ENCODE measurements at places on chromosomes 3 and 15.

GRCh38 chr3:17990390-17990789 is 248.0 kb upstream of the TBC1D5 start:
- DNase-seq = no peak

- DNase-seq = no peak
Measured at GRCh38 chr3:58356054-58356453, 23.4 kb downstream of the PXK start.

DNA sequence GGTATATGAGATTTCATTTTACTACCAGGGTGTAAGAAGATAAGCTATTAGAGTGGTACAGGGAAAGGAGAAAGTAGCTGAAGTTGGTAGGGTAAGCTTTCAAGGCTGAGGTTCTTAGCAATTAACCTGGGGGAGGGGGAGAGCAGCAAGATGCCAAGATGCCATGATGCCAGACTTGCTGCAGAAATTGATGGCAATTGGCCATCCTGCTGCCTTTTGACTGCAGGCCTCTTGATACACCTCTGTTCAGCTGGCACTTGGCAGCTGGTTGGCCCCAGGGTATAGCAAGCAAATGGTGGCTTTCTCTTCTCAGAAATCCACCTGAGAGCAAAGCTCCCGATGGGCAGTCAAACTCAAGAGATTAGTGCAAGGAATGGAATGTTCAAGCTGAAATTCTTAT is 21.4 kb upstream of the DPH6 start:
- no peak for DNase-seq

GRCh38 chr15:48010316-48010715 is 110.5 kb upstream of the SLC24A5 start:
- no peak for DNase-seq

GRCh38 chr15:69045802-69046201 is 31.3 kb downstream of the NOX5 start:
- DNase-seq = no peak

DNA sequence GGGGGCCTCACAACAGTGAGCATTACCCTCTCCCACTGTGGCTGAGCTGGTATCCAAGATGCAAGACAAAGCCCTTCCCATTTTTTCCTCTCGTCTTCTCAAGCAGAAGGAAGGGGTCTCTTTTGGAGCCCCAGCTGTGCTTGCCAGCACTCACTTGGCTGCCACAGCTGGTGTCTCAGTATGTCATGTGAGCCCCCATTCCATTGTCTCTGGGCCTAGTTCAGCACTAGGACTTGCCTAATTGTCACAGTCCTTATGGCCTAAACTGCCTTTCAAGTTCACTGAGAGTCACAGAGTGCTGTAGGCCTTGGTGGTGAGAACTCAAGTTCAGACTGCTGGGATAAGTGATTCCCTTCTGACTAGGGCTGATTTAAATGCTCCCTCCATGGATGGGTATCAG is 89.8 kb downstream of the ARHGEF26 start:
- no peak for DNase-seq

DNA sequence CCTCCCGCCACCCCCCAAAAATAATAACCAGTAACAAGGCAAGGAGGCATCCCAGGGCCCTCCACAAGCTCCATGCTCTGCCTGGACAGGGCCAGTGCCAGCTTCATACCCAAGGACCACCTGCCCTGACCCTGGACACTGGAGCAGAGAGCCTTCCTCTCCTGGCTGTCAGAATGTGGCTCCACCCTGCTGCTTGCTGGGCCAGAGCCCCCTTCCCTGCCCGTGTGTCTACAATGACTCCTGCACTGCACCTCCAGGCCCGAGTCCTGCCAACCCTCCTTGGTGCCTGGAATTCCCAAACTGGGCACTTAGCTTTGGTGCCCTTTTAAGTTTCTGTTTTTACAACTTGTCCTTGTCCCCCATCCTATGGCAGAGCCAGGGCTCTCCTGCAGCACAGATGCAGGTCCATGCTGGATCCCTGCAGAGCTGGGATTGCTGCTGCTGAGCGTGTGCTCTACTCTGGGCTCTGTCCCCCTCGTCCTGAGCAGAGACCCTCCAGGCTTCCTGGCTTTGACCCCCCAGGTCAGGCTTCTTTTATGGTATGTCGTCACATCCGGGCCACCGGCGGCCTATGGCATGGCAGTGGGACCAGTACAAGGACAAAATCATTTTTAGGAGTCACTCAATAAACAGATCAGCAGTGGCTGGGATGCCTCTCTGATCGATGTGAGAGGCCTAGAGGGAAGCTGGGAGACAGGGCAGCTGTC is 11.4 kb upstream of the SNRPA1 start:
- DNase-seq = no peak

- no peak for DNase-seq
Measured at GRCh38 chr3:155859859-155860258, 5.6 kb upstream of the SLC33A1 start.

DNA sequence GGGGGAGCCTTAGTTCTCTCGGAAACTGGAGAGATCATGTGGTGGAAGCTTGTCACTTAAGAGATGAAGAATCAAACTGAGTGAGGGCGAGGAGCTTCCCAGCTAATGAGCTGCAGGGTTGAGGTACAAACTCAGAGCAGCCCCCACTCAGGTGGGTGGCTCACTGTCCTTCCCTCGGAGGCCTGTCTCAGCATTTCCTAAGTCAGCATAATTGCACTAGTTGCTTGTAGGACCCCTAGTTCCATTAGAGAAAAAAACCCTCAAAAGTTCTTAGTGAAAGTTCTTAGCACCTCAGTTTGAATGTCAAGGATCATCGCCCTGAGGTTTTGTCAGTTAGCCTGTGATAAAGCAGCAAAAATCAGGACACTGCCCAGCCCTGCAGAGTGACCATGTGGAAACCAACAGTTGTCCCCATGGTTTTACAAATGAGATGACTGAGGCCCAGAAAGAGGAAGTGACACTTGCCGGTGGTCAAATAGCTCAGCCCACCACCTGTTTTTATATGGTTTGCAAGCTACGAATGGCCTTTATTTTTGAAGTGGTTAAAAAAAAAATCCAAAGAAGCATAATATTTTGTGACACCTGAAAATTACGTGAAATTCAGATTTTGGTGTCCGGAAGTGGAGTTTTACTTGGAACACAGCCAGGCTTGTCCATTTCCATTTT is 11.9 kb downstream of the SMAD6 start:
- no peak for DNase-seq

DNA sequence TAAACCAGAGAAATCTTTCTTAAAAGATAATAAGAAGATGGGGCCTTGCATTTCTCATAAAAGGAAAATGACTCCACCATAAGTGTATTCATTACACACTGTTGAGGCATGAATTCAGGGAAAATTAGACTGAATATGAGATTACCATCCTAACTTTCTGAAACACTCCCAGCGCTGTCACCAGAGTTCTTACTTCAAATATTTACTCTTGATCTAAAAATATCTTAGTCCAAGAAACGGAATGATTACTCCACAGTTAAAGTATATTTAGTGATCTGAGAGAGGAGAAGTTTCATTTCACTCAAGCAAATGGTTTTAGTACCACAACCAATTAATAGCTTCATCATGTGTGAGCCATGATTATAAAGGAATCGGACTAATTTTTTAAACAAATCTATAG is 300.3 kb downstream of the ZBTB20 start:
- no peak for DNase-seq

- DNase-seq = peak; percentile 56
Measured at GRCh38 chr3:195906865-195907683, 1.3 kb downstream of the TNK2 start.

DNA sequence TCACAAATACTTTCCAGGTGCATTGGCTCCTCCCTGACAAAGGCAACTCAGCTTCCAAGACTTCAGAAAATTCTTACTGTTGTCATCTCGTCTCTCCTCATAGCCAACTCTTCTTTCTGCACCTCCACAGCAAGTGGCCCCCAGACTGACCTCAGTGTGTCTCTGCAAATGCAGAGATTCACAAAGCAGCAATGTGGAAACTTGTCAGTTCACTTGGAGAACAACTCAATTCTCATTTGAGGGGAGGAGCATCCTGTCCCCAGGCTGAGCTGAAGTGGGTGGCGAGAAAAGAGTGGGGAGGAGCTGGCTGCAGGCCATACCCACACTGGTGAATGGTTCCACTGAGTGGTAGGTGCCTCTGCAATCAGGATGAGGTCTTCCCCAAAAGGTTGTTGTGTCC is 248.7 kb upstream of the IL12A start:
- no peak for DNase-seq

GRCh38 chr15:74964794-74965193 is 8.2 kb upstream of the RPP25 start:
- DNase-seq = no peak

GRCh38 chr3:114660808-114661207 is 367.0 kb downstream of the TIGIT start:
- DNase-seq = no peak

- DNase-seq = peak; percentile 40
Measured at GRCh38 chr3:18424729-18425640, at the start of gene SATB1. SATB1 (minus strand) TSS chr3:18425339; CDS start chr3:18420967, 4,372 bp downstream.

DNA sequence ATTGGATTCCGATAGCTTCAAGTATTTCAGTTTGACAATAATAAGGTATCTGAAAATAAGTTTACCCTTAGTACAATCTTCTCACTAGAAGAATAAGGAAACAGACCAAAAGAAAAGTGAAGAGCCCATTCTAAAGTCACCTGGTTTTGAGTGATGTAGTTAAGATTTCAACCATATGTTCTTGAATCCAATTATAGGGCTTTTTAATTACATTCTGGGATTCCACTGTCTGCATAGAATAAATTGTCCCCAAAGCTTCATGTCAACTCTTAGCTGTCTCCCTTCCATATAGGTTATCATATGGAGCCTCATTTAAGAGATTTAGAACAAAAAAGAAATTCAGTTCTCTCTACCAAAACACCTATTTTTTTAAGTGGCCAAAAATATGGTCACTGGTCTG is 1158.8 kb downstream of the IGSF11 start:
- no peak for DNase-seq

GRCh38 chr15:82810061-82810889 is 847 bp downstream of the WHAMM start:
- DNase-seq = peak; percentile 8

DNA sequence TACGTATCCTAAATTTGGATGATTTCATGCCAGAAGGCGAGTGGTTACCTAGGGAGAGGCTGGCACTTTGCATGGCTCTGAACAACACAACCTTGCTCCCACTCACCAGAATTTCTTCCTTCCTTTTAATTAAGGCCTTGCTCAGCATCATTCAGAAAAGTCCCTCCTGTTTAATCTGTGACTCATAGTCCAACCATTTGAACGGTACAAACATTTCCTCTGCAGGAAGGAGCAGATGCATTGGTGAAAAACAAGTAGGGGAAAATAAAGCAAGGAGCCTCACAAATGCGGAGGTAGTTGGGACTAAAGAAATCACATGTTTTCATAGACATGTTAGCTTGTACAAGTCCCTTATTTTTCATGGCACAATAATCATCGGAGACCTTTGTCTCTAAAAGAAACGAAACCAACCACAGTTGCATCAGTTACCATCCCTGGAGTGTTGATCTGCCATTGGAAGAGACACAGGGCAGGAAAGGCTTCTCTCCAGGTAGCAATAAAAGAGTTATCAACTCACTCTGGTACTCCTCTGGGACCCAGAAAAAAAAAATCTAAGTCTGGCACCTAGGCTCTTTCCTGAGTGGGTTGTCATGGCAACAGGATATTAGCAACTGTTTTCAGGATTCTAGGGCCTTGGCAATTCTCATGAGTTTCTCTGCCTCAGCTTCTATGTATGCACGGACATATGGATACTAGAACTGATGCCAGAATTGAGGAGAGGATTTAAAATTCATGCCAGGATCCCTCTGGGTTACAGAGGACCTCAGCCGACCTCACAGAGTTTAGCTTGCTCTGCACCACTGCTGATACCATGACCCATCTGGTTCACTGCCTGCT is 255.4 kb upstream of the ARPP21 start:
- no peak for DNase-seq

DNA sequence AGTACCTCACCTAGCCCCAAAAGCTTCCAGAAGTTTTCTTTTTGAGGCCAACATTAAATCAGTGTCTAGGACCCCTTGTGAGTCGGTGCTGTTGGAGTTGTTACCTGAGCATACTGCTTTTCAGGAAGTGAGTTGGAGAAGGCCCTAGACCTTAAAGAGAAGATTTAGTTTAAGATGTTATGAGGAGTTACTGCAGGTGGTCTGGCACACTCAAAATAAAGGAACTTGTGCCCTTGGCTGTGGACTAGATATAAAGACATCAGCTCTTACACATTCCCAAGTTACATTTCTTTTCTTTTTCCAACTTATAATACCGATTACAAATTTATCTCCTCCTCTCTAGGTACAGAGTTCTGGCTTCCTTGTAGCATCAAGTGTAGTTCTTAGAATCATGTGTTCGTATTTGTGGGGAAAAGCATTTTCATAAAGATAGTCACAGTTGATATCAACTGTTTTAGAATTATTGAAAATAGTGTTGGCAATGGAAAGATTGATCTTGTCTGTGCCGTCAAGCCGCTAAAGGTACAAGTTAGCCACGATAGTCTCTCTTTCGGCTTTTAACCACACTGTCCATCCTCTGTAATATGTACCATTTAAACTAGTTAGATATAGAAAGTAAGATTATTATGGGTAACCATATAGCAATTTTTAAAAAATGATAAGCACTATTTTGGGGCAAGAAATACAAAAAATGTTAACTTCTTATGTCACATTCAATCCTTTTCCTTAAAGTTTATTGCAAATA is 8.6 kb downstream of the ZIC1 start:
- no peak for DNase-seq

DNA sequence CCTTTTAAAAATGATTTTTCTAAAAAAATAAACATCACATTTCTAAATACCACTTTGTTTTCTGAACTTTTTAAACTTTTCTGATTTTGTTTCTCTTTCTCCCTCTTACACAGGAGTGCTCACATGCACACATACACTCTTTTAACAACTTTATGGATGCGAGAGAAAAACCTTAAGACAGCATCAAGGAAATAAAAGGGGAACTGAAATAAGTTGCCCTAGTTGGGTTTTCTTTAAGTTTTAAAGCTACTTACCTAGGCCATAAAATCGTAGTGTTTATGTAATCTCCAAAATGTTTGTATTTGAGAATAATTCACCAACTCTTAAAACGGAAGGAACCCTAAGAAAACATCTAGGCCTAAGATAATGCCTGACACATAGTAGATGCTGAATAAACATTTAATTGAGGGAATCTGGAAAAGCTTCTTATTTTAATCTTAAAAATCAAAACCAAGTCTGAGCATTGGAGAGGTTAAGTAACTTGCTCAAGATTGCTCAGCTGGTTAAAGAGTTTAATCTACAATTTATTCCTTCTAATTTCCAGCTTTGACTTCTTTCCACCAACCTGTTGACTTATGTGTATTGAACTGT is 1.2 kb upstream of the BBX start:
- no peak for DNase-seq

DNA sequence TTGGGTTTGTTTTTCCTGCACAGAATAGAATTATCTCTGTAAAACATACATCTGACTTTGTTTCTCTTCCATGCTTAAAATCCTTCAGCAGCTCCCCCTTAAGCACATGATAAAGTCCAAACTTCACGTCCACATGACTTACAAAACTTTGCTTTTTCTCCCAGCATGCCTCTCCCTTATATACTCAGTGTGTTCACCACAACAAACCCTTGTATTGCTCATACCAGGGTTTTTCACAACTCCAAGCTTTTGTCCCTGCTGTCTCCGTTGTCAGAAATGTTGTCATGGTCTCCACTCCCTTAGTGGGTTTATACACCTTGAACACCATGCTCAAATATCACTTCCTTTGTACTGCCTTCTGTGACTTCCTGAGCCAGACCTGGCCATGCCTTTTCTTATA is 91.1 kb upstream of the MITF start:
- DNase-seq = no peak
